ENCODE measurements at places on chromosomes 3 and 15.

GRCh38 chr3:15514663-15515340 lies 6.7 kb downstream of the COLQ start:
- no peak for DNase-seq

GRCh38 chr3:189551007-189551406 lies 80.2 kb upstream of the TP63 start:
- no peak for DNase-seq

DNA sequence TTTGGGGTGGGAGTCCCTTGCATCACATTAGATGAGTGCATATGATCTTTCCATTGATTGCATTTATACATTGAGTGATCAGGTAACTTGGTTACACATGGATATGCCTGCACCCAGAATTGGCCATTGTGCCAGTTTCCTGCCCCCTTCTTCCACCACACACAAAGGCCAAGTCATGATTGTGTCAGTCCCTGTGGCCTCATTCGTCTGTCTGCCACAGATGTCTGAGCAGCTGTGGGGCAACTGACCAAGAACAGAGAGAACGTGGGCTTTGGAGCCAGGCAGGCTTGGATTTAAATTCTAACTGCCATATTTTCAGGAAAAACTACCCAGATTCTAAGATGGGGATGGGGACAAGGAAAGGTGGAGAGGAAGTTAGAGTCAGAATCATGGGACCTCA lies 27.0 kb downstream of the CCNL1 start:
- no peak for DNase-seq

- DNase-seq: no peak
These were observed 319.0 kb downstream of the MECOM start for GRCh38 chr3:169344465-169344864.

GRCh38 chr3:77467702-77468625 lies 428.1 kb downstream of the ROBO2 start:
- peak; percentile 85 for DNase-seq

GRCh38 chr3:188230962-188231361 lies 77.0 kb downstream of the LPP start:
- no peak for DNase-seq

- DNase-seq: peak; percentile 25
These were observed 1.7 kb downstream of the TBC1D5 start for GRCh38 chr3:17740721-17741141.

DNA sequence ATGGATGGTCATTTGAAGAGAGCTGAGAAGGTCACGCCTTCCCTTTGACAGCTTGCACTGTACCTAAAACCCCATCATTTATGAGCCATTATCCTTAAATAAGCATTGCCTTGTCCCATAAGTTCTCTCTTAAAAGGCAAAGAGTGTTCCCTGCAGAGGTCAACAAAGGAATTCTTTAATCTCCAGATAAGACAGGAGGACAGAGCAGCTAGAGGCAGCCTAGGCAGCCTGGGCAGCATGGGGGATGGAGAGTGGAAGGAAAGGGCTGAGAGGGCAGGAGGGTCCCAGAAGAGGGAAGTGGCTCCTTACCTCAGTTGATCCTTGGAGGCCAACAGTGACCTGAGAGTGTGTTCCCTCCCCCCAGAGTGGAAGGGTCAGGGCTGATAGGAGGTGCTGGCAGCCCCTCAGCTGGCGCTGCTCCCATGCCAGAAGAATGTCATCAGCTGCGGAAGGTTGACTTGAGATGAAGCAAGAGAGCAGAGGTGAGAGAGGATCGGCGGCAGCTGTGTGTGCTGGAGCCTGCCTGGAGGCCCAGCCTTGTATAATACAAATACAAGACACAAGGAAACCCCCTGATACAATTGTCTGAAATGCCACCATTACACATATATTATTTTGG lies 12.8 kb downstream of the KBTBD13 start:
- no peak for DNase-seq

- DNase-seq: no peak
These were observed 8.6 kb downstream of the CLEC3B start for GRCh38 chr3:45034612-45035252.

- no peak for DNase-seq
These were observed 70.1 kb downstream of the CGNL1 start for GRCh38 chr15:57446393-57446792.

DNA sequence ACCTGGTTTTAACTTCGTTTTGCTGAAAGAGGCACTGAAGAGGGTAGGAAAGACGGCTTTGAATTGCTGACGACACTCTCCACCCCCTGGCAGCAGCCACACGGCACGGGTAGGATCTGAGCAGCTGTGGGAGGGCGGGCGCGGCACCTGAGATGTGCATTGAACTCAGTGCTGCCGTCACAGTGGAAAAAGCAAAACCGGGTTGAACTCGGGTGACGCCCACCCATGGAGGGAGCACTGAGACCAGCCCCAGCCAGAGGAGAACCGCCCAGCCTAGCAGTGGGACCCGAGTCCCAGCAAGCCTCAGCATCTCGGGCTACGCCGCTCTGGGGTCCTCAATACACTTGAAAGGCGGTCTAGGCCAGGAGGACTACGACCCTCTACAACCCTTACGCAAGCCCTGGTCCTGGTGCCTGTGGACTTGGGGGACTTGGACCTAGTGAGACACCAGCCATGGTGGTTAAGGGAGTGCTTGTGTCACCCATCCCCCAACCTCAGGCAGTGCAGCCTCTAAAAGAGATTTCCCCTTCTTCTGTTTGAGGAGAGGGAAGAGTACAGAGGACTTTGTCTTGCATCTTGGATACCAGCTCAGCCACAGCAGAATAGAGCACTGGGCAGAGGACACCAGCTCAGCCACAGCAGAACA lies 50.0 kb upstream of the RPL35A start:
- DNase-seq: no peak

GRCh38 chr15:53197426-53197839 lies 407.3 kb upstream of the ONECUT1 start:
- DNase-seq: peak; percentile 60

DNA sequence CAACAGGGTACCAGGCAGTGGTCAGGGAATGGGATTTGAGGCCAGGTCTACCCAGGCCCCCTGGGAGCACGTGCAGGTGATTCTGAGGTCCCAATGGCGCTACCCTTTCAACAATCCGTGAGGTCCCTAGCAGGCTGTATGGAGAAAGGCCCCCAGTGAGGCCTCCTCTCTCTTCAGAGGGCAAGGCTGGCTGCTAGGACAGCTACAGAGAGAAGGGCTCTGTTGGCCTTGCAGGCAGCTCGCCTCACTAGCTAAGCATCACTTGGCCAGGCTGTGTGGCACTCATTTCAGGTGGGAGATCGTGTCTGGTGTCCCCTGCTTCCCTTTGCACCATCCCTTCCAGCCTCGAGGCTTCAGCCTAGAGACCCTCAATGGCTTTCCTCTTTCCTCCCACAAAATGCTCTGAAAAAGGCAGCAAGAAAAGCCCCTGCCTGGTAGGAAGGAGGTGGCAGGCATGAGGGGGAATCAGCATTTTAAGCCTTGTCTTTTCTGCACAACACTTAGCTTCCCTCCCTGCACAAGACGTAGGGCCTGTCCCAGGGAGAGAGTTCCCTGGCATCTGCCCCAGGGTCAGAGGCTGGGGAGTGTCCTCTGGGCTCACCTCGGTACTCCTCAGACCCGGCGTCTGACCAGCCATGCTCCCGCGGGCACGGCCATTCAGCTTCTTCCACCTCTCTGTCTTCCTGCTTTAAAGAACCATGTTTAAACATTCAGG lies 111.8 kb downstream of the ASB7 start:
- no peak for DNase-seq

DNA sequence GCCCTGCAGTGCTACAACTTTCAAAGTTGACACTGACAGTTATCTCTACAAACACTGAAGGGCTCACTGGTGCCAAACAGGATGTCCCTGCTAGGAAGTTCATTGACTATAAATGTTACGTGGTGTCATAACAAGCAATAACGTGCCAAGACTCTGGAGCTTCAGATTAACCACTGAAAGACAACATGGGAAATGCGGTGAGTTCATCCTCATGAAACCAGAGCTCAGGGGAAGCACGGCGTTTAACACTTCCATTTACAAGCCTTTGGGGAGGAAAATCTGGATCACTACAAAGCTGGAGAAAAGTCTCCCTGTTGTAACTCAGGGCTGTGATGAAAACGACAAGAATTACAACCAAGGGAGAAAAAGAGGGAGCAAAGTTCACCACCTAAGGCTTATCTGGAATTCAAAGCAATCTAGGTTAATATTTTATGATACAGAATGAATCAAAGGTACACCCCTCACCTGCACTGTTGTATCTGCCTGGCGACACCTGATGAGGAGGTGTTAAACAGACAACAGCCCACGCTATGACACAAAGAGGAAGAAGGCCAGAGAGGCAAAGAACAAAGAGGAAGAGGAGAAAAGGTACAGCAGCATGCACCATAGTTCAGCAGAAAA lies 27.0 kb downstream of the SHQ1 start:
- no peak for DNase-seq

DNA sequence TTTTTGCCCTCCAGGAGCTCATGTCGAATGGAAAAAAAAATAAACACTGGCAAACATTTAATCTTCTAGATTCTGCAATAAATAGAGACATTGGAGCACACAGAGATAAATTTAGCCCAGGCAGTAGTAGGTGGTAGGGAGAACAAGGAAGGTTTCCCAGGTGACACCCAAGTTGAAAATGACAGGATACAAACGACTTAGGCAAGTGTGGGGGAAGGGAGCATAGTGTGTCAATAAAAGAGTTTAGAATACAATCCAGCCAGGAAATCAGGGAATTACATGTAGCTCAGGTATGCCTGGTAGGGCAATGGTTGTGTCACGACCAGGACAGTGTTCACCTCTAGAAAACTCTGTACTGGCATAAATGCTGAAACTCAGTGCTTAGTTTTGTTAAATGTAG lies 364.6 kb upstream of the AGTR1 start:
- DNase-seq: no peak

DNA sequence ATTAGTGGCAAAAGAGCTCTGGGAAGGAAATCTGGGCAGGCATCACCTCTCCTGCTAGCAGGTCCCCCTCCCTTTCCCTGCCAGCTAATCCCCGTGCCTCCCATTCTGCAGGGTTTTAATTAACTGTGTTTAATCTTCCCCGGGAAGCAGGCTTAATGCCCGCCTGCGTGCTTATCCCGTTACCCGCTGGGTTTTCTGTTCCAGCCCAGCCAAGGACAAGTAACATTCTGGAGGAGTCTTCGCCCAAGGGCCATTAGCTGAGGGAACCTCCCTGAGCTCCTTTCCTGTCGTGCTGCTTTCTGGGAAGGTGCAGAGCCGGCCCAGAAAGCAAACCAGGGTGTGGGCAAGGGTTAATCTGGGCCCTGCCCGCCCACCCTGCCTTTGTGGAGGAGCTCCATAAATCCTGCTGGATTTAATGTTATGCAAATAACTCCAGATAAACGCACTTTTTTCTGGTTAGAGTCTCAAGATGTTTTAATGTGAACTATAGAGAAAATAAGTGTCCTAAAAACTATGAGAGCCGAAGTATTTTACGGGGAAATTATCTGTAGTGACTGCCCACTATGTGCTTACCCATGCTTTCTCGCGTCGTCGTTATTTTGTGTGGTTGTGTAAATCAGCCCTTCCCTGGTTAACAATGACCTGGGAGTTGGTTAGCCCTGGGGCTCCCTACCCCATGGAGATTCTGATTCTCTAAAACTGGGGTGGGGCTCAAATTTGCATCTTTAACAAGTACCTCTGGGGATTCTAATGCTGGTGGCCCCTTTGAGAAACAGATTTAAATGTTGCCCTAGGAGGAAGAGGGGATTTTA lies 25.9 kb downstream of the TRIM71 start:
- DNase-seq: peak; percentile 72

DNA sequence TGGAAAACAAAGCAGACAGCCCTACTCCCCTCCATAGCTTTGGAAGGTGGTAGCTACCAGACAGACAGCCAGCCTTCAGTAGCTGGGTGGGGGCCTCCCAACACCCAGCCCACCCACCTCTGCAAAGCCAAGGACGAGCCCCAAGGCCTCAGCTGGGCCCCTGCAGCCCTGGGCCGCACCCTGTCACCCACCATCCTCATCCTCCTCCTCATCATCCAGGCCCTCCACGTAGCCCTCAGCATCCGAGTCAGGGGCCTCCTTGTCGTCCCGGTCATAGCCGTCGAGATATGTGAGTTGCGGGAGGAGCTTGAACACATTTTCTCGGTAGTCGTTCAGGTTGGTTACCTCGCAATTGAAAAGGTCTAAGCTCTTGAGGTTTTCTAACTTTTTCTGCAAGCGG lies 36.5 kb downstream of the ANP32A start:
- DNase-seq: no peak

- peak; percentile 40 for DNase-seq
These were observed 42.7 kb upstream of the PYGO1 start for GRCh38 chr15:55630858-55631257.

- DNase-seq: no peak
These were observed at the start of gene COL7A1 for GRCh38 chr3:48595075-48595525. Gene COL7A1 (minus strand): TSS chr3:48595329. CDS start chr3:48595159, 170 bp downstream.

GRCh38 chr15:76056931-76057330 lies 2.9 kb upstream of the TMEM266 start:
- DNase-seq: no peak

GRCh38 chr3:197428117-197428801 lies 127.5 kb downstream of the BDH1 start:
- peak; percentile 23 for DNase-seq

DNA sequence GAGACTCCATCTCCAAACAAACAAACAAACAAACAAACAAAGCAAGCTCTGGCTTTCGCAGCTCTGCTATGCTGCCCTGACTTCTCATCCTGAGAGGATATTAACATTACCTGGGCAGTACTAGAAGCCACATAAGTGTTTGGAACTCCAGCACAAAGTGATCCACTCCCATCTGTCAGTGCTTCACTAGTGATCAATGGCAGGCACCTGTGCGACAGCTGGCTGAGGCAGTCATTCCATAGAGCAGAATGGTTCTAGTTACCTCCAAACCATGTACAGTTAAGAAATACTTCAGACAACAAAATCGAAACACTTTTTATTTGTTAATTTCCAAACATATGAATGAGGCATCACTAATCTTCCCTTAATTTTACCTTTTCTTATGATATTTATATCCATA lies 2.8 kb upstream of the MB21D2 start:
- DNase-seq: no peak

- DNase-seq: no peak
These were observed 45.0 kb downstream of the RFTN1 start for GRCh38 chr3:16468336-16469098.

- no peak for DNase-seq
These were observed 16.8 kb upstream of the ATP1B3 start for GRCh38 chr3:141859651-141860050.

DNA sequence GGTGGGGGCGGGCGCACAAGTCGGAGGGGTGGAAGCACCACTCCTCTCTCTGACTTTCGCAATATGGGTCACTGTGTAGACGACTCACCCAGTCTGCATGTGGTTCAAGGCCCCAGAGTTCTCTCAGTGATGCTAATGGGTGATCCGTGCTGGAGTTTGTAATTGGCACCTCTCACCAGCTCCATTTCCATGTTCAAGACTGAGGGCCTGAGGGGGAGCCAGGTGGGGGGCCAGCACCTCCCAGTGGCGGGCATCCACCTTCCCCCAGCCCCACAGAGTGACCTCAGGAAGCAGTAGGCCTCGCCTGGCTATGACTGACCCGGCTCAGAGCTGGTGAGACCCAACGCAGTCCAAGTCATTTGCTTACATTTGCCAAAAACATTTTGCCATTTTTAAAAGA lies 230.0 kb upstream of the ST8SIA2 start:
- no peak for DNase-seq

All from cerebellar cortex (tissue), 1 donor.